Stimulated activated memory B cell treated with anti-CD40 and anti-IgM and Interleukin-4, amounts not matched to agents 10 μg/mL and 1 μg/mL and 100 μg/mL, for 72 hours (primary cell): ENCODE measurements at places on chromosomes 1 and 21.
A peak's percentile ranks its signal among the peaks of the same experiment; 100 is the strongest.

GRCh38 chr1:244732851-244733450, 80.0 kb downstream of the DESI2 start:
- no peak for ATAC-seq

- no peak for ATAC-seq
Measured at GRCh38 chr1:214002060-214002459, 14.3 kb downstream of the PROX1 start.

DNA sequence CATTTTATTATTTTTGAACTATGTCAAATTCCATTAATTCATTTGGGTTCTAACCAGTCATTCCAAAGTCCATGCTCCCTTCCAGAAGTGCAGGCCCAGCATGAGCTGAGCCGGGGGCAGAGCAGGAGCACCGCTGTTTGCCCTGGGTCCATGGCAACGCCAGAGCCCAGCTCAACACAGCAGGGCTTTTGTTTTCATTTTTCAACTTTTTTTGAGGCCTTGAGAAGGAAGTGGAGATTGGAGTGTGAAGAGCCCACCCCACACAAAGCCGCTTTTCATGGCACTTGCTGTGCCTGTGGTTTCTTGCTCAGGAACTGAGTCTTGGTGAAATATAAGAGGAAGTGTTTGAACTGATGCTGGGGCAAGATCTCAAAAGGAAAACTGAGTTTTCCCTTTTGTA, 13.2 kb upstream of the PRMT2 start:
- ATAC-seq: peak; percentile 43

DNA sequence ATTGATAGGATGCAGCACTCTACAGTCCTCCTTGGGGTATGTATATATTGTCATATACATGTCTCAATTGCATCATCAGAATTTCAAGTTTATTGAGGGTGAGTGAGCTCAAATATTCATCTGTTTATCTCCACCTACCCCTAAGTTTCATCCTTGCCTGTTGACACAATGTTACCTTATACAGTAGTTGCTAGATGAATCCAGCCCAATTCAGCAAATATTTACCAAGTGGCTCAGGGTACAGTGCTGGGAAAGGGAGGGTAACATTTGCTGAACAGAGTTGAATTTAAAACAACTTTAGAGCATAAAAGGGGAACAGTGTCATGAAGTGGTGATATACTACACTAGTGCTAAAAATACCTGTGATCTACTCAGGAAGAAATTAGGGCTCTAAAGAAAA, 14.4 kb downstream of the ELAVL4 start:
- no peak for ATAC-seq

DNA sequence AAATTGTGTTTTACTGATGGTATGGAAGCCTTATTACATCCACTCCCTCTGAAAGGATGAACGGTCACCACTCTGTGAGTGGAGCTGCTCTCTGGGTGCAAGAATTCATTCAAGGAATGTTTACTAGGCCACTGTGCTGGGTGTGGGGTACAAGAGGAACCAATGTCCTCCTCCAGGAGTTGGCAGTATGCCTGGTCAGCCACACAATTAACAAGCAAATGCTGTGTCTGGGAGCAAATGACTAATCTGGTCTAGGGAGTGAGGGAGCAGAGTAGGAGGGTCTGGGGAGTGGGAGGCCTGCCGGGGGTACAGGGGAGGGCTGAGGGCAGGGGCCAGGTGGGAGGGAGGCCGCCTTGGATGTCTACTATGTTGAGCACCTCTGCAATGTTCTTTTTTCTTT, 27.2 kb upstream of the TDRD10 start:
- ATAC-seq: no peak

GRCh38 chr1:230456478-230456877, 30.3 kb upstream of the PGBD5 start:
- no peak for ATAC-seq

DNA sequence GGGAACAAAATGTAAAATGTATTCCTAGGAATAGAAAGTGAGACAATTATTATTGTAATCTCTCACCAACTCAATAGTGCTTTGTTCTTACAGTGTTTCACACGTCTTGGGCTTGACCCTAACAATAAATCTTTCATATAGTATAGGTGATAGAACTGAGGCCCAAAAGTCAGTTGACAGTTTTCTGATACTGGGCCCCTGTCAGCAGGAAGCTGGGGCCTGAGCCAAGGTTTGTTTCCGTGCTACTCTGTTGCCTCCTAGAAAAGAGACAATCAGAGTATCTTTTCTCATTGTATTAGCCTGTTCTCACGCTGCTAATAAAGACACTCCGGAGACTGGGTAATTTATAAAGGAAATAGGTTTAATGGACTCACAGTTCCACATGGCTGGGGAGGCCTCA, 5.0 kb downstream of the RRP1B start:
- no peak for ATAC-seq

- ATAC-seq: no peak
Measured at GRCh38 chr1:180932378-180932777, 19.7 kb downstream of the KIAA1614 start.

- ATAC-seq: no peak
Measured at GRCh38 chr1:33972676-33973395, 109.0 kb downstream of the HMGB4 start.

DNA sequence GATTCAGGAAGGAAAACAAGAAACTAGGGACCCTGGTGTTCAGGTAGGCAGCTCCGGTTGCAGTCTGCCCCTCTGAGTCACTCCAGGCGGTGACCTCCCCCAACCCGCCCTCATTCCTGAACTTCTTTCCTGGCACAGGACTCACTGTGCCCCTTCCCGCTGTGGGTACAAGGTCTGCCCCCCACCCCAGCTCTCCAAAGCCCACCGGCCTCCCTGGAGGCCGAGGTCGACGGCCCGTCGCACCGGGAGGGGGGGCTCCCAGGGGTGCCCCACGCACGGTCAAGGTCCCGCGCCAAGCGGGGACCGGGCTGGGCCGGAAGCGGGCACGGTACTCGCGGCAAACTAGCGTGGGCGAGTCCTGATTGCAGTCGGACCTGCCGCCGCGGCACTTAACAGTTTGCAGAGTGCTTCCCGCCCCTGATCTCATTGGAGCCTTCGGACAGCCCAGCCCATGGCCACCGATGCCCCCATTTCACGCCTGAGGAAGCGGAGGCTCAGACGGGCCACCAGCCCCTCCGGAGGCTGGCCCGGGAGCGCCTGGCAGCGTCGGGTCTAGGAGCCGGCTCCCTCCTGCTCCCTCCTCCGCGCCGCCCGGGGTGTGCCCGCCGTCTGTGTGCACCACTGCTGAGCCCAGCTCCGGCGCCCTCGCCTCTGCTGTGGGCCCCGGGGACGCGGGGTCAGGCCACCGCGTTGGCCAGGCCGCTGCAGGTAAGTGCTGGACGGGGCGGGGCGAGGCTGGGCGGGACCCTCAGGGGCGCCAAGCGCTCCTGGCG, at the start of gene GJB3:
Gene GJB3 (plus strand): TSS at position 144 of the 773 bp plus-strand sequence. CDS start 3,549 bp downstream, outside the sequence.
- peak; percentile 26 for ATAC-seq

DNA sequence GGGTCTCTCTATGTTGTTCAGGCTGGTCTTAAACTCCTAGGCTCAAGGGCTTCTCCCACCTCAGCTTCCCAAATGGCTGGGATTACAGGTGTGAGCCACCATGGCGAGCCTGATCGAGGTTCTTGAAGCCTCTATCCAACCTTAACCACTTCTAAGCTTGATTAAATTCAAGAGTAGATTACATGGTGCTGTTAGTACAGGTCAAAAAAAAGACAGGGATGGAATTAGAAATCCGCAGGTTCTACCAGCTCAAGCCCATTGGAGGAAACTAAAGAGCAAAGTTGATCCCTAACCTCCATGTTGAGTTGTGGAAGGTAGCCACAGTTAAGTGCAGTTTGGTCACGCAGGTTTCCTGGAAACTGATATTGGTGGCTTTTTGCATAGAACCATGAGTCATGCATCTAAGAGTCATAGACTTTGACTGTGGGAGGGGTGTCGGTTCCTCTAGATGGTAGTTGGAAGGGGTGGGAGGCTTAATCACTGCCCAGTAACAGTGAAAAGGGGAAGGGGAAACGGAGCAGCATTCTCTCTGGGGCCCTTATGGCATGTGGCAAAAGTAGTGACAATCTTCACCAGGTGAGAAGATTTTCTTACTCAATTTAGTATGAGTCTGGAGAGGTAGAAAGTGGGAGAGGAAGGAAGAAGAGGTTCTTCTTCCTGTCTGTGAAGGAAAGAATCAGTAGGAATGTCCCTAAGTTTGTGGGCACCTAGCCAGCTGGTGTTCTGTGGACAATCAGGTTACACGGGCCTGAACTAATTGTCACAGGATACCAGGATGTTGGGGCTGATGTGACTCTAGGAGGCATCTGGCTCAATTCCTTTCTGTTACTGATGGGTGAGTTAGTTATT, 7.0 kb downstream of the CD53 start:
- ATAC-seq: peak; percentile 94

GRCh38 chr1:4411862-4412261, 242.5 kb upstream of the AJAP1 start:
- ATAC-seq: no peak

DNA sequence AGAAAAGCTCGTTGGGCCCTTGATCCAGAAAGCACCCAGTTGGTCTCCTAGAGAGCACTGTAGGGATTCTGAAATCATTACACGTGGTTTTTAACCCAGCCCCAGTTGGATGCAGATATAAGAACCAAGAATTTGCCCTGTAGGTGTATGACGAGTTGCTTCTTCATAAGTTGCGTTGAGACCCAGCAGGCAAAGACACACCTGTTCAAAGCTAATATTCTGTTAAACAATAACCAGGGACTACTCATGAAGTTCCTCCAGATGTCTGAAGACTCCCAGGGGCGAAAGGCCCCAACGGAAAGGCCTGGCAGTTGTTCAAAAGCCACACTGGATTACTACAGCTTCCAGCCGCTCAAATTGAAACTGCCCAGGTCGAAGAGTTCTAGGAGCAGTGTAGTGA, 88.6 kb upstream of the HNRNPU start:
- ATAC-seq: no peak

- no peak for ATAC-seq
Measured at GRCh38 chr1:20702416-20702815, 15.4 kb downstream of the KIF17 start.

DNA sequence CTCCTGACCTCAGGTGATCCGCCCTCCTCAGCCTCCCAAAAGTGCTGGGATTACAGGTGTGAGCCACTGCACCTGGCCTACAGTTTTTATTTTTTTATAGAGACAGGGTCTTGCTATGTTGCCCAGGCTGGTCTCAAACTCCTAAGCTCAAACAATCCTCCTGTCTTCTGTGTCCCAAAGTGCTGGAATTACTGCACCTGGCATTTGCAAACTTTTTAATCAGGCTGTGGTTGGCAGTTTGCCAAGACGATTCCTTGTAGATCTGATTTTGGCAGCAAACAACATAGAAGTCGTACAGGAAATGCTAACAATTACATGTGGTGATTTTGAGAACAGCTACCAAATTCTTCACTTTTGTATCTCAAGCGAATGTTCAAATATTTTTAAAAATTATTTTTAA, 10.1 kb downstream of the RBP7 start:
- no peak for ATAC-seq

DNA sequence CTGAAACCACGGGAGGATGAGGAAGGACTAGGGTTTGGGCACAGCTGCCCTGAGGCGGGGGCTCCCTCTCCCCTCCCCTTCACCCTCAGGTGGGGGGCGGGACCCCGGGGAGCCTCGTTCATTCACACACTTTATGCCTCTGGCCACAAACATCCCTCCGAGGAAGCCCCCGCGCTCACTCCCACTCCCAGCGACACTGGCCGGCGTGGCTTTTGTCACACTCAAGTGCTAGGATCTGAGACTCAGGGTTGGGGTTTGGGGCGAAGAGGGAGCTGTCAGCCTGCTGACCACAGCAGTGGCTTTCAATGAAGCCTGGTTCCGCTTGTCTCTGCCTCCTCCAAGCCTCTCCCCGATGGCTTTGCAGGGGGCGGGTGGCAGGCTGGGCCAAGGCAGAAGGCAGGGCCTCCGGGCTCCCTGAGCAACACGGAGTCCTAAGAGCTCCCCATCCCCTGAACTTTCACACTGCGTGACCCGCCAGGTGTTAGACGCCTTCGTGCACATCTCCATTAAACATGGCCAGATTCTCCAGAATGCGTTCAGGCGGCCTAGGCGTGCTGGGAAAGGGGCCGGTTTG, 178.1 kb downstream of the NPHP4 start:
- peak; percentile 44 for ATAC-seq

DNA sequence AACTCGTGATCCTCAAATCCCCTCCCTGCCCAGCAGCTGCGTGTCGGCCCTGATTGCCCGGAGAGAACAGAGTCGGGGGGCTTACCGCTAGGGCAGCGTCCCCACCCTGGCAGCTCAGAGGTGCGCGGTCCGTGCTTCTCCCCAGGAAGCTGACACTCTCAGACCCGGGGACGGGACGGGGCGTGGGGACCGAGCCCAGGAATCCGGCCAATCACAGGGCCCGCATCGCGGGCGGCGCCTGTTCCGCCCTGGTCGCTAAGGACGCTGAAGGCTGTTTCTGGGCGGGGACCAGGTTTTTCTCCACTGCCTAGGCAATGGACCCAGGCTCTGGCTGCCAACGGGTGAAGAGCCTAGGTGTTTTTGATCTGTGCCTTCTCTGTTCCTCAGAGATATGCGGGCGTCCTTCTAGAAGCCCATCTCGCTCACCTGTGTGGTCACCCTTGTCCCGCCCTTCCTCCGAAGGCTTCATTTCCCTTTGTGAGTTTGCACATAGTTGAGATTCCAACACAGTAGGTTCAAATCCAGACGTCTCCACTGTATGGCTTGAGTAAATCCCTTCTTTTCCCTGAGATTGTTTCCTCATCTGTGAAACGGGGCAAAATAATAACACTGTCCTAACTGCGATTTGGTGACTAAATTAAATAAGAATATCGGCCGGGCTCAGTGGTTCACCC, at the start of gene C1orf87:
Gene C1orf87 (minus strand): TSS at position 166 of the 674 bp plus-strand sequence. CDS start 1,127 bp downstream, outside the sequence.
- no peak for ATAC-seq

DNA sequence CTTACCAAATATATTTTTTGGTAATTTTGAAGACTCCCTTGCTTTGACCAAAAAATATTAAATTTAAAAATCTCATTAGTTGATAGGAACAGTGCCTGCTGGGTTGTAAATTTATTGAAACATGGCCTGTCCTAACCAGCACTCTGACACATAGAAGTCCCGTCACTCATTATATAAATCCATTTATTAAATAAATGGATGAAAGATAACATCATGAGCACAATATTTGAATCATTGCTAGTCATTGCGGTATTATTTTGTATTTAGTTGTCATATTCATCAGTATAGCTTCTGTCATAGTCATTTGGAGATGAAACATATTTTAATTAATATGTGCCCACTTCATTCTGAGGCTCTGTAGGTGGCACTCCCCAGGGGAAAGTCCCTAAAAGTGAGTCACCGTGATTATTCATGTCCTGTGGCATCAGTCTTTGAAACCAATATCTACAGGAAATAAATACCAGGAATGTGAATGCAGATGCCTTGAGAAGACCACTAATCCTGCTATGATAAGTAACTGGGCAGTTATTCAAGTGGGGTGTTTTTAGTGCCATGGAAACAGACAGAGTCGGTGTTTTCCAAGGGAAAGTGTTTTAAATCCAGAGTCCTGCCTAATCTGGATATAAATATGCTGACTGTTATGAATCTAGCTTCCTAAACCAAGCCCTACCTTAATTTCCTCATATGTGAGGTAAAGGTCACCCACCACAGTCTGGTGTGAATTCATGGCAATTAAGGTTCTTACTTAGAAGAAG, 302.0 kb downstream of the DUSP10 start:
- ATAC-seq: peak; percentile 76

DNA sequence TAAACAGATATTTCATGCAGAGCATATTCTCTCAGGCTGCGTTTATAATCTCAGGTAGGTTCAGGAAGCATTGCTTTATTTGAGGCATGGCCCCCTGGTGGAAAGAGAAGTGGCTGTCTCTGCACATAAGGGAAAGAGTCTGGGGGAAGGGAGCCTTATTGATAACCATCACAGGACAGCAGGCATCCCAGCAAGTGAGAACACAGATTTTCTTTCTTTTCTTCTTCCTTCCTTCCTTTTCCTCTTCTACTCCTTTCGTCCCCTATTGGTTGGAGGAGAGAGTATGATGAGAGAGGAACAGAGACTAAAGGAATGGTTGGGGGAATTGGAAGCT, 21.9 kb downstream of the TSNAX start:
- no peak for ATAC-seq

GRCh38 chr1:150971583-150972416, 2.8 kb downstream of the CERS2 start:
- no peak for ATAC-seq
